ENCODE measurements at places on chromosomes 6 and 20. TPM values are rescaled to one million over a fixed set of nuclear protein-coding genes. Genes with fewer than 3 reads are reported as not detected.

Gene OPRM1
- not detected for total RNA-seq

Gene HCRTR2
- not detected for total RNA-seq

Gene MOG
- total RNA-seq: not detected

Gene DCBLD1
- 9.5 TPM for total RNA-seq

Gene ABHD16B
- total RNA-seq: not detected

Gene POLH
- 12.0 TPM for total RNA-seq

Gene JPH2
- total RNA-seq: 1.0 TPM

Gene NRSN1
- not detected for total RNA-seq

Gene ASIP
- total RNA-seq: not detected

Gene RAET1G
- total RNA-seq: 24.7 TPM

Gene ADAM33
- total RNA-seq: 2.5 TPM

Gene CLIC5
- 0.24 TPM for total RNA-seq

Gene OLIG3
- total RNA-seq: not detected

Gene BPI
- total RNA-seq: not detected

Gene TSBP1
- not detected for total RNA-seq

Gene WFDC2
- 37.9 TPM for total RNA-seq

Gene PRND
- not detected for total RNA-seq

Gene MACROD2
- total RNA-seq: 2.2 TPM

Gene SSTR4
- total RNA-seq: not detected

Gene GPX5
- total RNA-seq: not detected

Gene SPACA1
- not detected for total RNA-seq

Gene LHFPL5
- total RNA-seq: not detected
